Activated T-cell treated with anti-CD3 and anti-CD28 coated beads, Interleukin-2, amount 50 U/mL, for 72 hours (primary cell): ENCODE measurements at places on chromosomes 1 and 21.
A peak's percentile ranks its signal among the peaks of the same experiment; 100 is the strongest.

GRCh38 chr1:109391626-109392025 is 6.1 kb downstream of the SORT1 start:
- peak overlapping the region; percentile 36 for H3K4me3 ChIP-seq
- DNase-seq: no peak
- H3K27ac ChIP-seq: peak overlapping the region; percentile 56
- peaks cover 64% of the 10 kb centered on the region for H3K27me3 ChIP-seq
- no peaks in the 10 kb centered on the region for H3K36me3 ChIP-seq

DNA sequence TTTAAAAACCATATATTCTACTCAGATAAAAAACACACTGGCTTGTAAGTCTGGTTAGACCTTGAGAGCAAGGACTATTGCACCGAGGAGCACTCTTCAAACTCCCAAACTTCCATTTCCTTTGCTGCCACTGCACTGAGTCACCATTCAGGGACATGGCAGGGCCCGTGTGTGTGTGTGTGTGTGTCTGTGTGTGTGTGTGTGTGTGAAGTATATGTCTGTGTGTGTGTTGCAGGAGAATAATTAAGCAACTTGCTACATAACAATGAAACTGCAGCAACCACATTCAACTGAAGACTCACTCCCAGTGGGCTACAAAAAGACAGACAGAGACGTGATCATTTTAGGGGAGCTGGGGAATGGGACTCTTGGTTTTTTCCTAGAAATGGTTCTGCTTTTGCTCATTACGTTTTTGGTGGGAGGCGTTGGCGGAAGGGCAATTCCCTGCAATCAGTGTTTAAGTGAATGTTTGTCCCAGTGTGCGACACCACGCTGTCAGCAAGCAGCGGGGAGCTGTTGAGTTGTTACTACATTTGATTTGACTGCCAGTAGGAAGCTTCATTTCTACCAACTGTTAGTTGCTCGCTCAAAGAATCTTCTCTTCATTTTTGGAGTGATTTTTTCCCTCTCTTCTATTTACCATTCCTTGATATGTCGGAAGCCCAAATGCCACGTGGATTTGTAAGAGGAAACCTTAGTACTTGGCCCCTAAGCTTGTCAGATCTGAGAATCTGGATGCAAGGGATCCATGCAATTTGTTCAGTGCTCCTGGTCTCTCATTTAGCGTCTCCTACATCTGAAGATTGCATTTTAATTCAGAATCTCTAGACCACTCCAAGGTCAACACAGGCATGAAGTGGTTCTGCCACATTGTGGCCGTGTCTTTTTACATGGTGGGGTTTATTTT is 36.1 kb downstream of the ESRRG start:
- DNase-seq: no peak
- no peaks in the 10 kb centered on the region for H3K27me3 ChIP-seq
- no peak overlapping the region for H3K4me3 ChIP-seq
- H3K27ac ChIP-seq: no peak overlapping the region
- H3K36me3 ChIP-seq: no peaks in the 10 kb centered on the region

GRCh38 chr21:43318841-43319781 is 107.8 kb downstream of the SIK1 start:
- no peaks in the 10 kb centered on the region for H3K27me3 ChIP-seq
- peaks cover 2% of the 10 kb centered on the region for H3K36me3 ChIP-seq
- no peak overlapping the region for H3K4me3 ChIP-seq
- H3K4me1 ChIP-seq: no peaks in the 10 kb centered on the region
- DNase-seq: no peak

DNA sequence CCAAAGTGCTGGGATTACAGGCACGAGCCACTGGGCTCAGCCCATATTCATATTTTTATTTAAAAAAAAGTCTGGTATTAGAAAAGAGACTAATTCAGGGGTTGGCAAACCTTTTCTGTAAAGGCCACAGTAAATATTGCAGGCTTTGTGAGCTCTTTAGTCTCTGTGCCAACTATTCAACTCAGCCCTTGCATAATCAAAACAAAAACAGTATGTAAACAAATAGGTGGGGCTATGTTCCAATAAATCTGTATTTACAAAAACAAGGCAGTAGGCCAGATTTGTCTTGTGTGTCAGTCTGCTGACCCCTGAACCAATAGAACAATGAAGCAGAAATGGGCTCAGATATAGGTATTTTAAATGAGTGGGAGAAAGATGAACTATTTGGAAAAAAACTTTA is 49.3 kb downstream of the CDC42BPA start:
- H3K36me3 ChIP-seq: no peaks in the 10 kb centered on the region
- no peaks in the 10 kb centered on the region for H3K4me1 ChIP-seq
- no peak overlapping the region for H3K4me3 ChIP-seq
- H3K27ac ChIP-seq: no peak overlapping the region

DNA sequence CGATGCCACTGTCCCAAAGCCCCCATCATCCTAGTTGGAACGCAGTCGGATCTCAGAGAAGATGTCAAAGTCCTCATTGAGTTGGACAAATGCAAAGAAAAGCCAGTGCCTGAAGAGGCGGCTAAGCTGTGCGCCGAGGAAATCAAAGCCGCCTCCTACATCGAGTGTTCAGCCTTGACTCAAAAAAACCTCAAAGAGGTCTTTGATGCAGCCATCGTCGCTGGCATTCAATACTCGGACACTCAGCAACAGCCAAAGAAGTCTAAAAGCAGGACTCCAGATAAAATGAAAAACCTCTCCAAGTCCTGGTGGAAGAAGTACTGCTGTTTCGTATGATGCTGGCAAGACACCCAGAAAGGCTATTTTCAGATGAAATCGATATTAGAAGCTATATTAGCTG is 8.1 kb downstream of the RHOU start:
- H3K27me3 ChIP-seq: no peaks in the 10 kb centered on the region
- DNase-seq: no peak
- H3K4me1 ChIP-seq: peaks cover 4% of the 10 kb centered on the region
- H3K27ac ChIP-seq: peak overlapping the region; percentile 68
- no peak overlapping the region for H3K4me3 ChIP-seq
- H3K36me3 ChIP-seq: no peaks in the 10 kb centered on the region

DNA sequence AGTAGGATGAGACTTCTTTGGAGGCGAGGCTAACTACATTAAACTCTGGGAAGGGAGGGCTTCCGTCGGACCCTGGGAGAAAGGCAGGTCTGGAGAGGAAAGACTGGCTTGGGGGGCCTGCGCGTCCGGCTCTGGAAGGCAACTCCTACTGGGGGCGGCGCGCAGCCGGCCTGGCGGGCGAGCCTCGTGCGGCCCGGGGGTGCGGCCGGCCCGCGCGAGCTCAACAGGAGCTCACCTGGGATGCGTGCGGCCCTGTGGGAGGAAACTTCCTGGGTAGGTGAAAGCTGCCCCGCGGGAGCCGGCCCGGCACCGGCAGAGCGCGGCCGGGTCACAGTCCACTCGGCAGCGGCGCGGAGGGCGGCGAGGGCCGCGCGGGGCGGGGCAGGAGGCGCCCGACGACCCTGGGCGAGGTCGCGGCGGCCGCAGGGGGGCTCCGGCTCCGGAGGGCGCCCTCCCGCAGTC is 449 bp downstream of the EPS15 start:
- H3K36me3 ChIP-seq: peaks cover 9% of the 10 kb centered on the region
- H3K27me3 ChIP-seq: no peaks in the 10 kb centered on the region
- peak; percentile 60 for DNase-seq
- peak overlapping the region; percentile 91 for H3K27ac ChIP-seq
- peak overlapping the region; percentile 91 for H3K4me3 ChIP-seq

GRCh38 chr1:97721221-97721620 is 199.6 kb downstream of the DPYD start:
- H3K36me3 ChIP-seq: peaks cover 10% of the 10 kb centered on the region
- H3K27ac ChIP-seq: no peak overlapping the region
- no peak for DNase-seq
- H3K4me3 ChIP-seq: no peak overlapping the region

DNA sequence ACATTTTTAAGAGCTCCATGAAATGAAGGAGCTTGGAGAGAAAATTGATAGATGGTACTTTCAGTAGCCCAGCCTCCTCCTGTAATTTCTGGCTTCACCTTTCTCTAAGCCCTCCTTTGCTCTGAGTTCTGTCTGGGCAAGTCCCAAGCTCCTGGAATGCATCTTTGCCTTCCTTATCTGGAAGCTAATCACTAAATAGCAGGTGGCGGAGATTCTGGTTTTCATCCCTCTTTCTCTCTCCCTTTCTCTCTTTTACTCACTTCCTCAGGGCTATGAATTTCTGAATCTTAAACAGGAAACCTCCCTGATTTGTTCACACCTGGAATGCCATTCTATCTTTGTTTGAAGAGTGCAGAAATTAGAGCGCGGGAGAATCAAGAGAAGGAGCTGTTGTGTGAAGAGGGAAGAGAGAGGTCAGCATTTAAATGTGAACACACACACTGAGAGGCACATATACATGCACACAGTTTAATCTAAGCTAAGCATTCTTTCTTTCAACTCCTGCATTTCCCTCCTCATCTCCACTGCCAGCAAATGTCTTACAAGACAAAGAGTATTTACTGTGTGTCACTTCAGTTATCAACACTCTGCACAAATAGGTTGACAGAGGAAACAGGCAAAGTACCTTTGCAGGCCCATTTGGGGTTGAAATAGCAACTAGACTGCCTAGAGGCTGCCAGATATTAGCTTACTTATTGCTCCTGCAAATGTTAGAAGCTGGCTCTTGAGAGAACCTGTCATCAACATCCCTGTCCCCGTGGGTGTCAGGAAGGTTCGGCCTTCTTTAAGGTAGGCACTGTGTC is 199.4 kb upstream of the CAMK1G start:
- peaks cover 18% of the 10 kb centered on the region for H3K27me3 ChIP-seq
- no peak overlapping the region for H3K4me3 ChIP-seq
- no peaks in the 10 kb centered on the region for H3K36me3 ChIP-seq
- peaks cover 1% of the 10 kb centered on the region for H3K4me1 ChIP-seq

DNA sequence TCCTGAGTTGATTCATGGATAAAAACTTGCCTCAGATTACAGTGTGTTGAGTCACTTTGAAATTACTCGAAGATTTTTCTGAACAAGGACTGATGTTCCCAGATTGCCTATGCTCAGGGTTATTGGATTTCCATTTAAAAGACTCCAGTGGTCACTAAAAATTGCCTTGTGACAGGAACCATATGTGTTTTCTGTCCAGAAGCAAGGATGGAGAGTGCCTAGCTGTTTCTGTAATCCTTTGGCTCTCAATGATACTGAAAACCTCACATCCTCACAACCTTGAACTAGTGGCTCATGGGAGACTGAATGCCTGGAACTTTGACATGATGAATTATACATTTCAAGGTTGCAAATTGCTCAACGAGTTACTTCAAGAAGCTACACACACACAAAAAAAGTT is 1271.8 kb downstream of the BRINP3 start:
- H3K4me1 ChIP-seq: no peaks in the 10 kb centered on the region
- peaks cover 2% of the 10 kb centered on the region for H3K36me3 ChIP-seq
- H3K4me3 ChIP-seq: no peak overlapping the region
- H3K27ac ChIP-seq: no peak overlapping the region

GRCh38 chr1:226658546-226659125 is 80.4 kb downstream of the ITPKB start:
- H3K4me3 ChIP-seq: no peak overlapping the region
- H3K27ac ChIP-seq: no peak overlapping the region
- no peaks in the 10 kb centered on the region for H3K4me1 ChIP-seq
- no peak for DNase-seq
- no peaks in the 10 kb centered on the region for H3K27me3 ChIP-seq

GRCh38 chr1:199247891-199248290 is 609.1 kb downstream of the PTPRC start:
- H3K4me1 ChIP-seq: peaks cover 13% of the 10 kb centered on the region
- H3K36me3 ChIP-seq: no peaks in the 10 kb centered on the region
- H3K27me3 ChIP-seq: peaks cover 22% of the 10 kb centered on the region

- H3K27me3 ChIP-seq: no peaks in the 10 kb centered on the region
- peak overlapping the region; percentile 84 for H3K4me3 ChIP-seq
- peak; percentile 15 for DNase-seq
Observed at GRCh38 chr1:67170751-67171573, 4.7 kb downstream of the IL23R start.

DNA sequence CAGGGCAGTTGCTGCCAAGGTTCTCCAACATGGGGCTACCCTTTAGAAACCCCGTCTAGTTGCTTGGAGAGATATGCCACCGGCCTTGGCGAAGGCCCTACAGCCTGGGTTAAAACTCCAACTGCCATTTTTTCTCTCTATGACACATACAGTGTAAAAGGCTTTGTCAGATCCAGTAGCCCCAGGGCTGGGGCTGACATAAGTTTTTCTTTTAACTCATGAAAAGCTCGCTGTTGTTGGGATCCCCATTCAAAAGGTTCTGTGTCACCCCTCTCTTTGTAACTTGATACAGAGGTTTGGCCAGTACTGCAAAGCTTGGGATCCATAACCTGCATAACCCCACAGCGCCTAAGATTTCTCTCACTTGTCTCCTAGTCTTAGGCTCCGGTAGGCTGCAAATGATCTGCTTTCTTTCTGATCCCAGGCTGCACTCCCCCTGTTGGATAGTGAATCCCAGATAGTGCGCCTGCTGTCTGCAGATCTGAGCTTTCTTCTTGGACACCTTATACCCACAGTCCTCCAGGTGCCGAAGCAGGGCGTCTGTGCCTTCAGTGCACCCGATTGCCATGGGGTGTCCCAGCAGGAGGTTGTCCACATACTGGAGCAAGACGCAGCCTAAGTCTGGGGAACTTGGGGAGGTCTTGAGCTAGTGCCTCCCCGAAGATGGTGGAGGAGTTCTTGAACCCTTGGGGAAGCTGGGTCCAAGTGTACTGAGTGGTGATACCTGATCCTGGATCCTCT is 406.2 kb downstream of the TGFB2 start:
- H3K36me3 ChIP-seq: no peaks in the 10 kb centered on the region
- no peak overlapping the region for H3K27ac ChIP-seq
- DNase-seq: no peak
- no peaks in the 10 kb centered on the region for H3K27me3 ChIP-seq
- no peak overlapping the region for H3K4me3 ChIP-seq
- H3K4me1 ChIP-seq: no peaks in the 10 kb centered on the region

DNA sequence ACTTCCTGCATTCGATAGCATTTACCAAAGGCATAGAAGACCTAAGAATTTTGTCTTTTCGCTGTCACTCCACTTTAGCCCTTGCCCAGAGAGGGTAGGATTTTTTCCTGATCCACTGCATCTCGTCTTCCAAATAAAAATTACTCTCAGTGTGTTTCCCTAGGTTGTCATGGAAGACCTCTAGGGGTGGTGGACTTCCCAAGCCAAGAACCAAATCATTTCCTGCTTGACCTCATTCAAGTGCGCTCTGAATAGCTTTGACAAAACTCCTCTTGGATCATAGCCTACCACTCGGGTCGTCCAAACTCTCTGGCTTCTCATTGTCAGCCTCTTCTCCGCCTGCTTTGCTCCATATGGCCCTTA is 431 bp upstream of the C1orf52 start:
- peaks cover 9% of the 10 kb centered on the region for H3K36me3 ChIP-seq
- H3K4me3 ChIP-seq: peak overlapping the region; percentile 99
- DNase-seq: no peak
- H3K27me3 ChIP-seq: no peaks in the 10 kb centered on the region

DNA sequence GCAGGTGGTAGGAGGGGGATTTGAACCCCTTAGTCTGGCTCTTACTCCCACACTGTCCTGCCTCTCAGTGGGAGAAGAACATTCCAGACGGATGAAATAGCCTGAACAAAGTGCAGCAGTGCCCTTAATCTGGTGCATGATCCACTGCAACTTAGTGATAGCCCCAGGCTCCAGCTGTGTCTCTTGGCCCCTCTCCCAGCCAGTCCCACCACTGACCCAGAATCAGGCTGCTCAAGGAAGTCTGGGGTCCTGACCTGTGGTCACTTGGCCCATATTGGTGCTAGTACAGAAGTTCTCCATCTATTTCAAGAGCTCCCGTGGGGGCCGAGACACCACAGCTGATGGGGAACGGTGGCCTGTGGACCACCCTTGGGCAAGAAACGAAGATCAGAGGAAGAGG is 255.0 kb downstream of the KAZN start:
- no peaks in the 10 kb centered on the region for H3K36me3 ChIP-seq
- no peak for DNase-seq
- no peaks in the 10 kb centered on the region for H3K4me1 ChIP-seq
- H3K27me3 ChIP-seq: no peaks in the 10 kb centered on the region
